Myocyte (in vitro differentiated cells): ENCODE measurements at places on chromosomes 3 and 15.
A peak's percentile ranks its signal among the peaks of the same experiment; 100 is the strongest.

- no peak for DNase-seq
Observed at GRCh38 chr3:44003801-44004200, 237.9 kb upstream of the TOPAZ1 start.

- peak; percentile 33 for DNase-seq
Observed at GRCh38 chr15:42059661-42060476, 34.5 kb downstream of the PLA2G4D start.

DNA sequence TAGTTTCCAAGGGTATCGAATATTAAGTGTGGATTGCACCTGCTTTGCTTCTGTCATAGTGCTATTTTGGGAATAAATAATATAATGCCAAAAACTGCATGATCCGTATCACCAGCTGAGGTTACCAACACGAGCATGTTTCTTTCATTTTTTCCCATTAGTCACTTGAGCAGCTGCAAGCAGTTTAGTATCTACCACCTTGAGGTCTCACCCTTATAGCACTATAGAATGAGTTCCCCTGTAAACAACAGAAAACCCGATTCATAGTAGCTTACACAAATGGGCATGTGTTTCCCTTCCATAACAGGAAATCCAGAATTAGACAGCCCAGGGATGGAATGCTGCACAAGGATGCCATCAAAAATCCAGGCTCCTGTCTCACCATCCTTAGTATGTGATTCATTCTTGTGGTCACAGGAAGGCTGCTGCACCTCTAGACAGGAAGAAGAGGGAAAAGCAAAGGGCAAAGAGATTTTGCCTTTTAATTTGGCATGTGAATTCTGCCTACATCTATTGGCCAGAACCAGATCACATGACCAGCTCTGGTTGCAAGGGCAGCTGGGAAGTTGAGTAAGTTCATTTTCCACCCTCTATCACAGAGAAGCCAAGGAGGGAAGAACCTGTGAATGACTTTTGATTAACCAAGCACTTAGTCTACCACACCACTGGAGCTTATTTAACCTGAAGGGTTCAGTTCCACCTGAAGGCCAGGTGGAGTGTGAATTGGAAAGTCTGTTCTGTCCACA lies 91.3 kb upstream of the SLC25A36 start:
- DNase-seq, result peak; percentile 79

- DNase-seq, result peak; percentile 8
Observed at GRCh38 chr15:26087395-26087794, 224.3 kb upstream of the ATP10A start.

- no peak for DNase-seq
Observed at GRCh38 chr3:97959872-97960271, 12.4 kb downstream of the RIOX2 start.

- DNase-seq, result no peak
Observed at GRCh38 chr15:69141833-69142232, 18.6 kb upstream of the GLCE start.

DNA sequence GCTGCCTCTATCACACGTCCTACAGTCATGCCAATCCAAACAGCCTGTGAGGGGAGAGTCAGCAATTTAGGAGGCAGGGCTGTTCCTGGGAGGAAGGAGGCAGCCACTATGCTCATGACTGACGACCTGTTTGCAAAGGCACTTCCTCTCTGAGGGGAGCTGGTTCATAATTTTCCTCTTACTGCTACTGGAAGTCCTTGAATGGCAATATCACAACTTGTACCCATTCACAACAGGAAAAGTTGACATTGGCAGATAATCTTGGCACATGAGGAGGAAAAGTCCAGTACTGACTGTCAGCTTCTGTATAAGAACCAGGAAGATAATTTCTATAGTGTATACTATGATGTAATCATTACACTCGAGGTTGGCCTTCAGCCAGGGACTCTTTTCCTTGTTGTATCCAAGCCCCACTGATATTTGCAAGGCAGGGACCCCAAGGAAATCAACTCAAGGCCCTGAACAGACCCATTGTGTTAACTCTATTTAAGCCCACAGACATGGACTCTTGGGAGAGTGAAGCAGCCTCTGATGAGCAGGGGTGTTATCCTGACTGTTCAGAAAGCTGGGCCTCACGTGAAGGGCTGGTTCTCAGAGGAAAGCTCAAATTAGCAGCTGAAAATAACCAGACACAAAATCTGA lies 267.3 kb upstream of the ADAMTS9 start:
- no peak for DNase-seq

DNA sequence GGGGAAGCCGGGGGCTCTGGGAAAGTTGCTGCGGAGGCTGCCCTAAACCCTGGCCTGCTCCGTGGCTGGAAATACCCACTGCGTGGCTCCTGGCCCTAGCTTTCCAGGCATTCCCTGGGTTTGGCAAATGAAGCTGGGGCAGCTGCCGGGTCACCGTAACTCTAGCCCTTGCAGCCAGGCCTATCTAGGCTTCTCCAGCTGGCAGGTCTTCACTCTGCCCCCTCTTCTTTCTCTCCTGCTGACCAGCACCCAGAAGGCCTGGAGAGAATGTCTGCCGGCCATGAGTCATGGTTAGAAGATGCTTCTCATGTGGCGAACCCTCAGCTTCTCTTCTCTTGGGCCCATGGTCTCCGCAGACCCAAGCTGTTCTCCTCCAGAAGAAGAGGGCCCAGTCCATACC lies 5.6 kb upstream of the DLL4 start:
- DNase-seq, result peak; percentile 90
